ENCODE measurements at places on chromosomes 7 and 10. TPM values are rescaled to one million over a fixed set of nuclear protein-coding genes. Genes with fewer than 3 reads are reported as not detected.

Gene PPP1R3C
- total RNA-seq: 3.9 TPM

Gene CYP3A7
- total RNA-seq: 0.34 TPM

Gene TMEM140
- total RNA-seq: 0.59 TPM

Gene UTF1
- not detected for total RNA-seq

Gene SHH
- total RNA-seq: not detected

Gene ASB4
- not detected for total RNA-seq

Gene TRPV5
- total RNA-seq: not detected

Measured in bronchus fibroblast of lung (primary cell).